NCI-H774 (cell line): ENCODE measurements at places on chromosomes 4 and X.

GRCh38 chr4:48687313-48688051, 92.6 kb downstream of the FRYL start:
- DNase-seq, result no peak

- no peak for DNase-seq
Measured at GRCh38 chrX:115939636-115940160, 230.8 kb upstream of the AGTR2 start.

GRCh38 chrX:125646195-125646594, 326.5 kb downstream of the TEX13C start:
- DNase-seq, result no peak

DNA sequence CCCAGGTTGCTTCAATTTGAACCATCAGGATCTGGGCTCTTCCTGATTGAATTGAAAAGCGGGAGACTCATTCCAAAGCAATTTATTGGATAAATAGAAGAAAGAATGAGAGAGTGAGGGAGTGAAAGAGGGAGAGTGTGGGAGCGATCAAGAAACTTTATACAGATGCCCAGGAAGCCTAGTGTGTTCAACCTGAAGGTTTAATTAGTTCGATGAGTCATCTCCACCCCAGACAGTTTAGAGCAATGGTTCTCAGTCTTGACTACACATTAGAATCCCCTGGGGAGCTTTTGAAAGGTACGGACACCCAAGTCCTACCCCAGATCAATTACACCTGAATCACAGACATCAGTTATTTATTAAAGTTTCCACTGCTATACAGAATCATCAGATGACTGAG, 61.5 kb downstream of the GEMIN8 start:
- DNase-seq, result no peak

- no peak for DNase-seq
Measured at GRCh38 chr4:159238631-159239030, 135.8 kb downstream of the RAPGEF2 start.

- DNase-seq, result no peak
Measured at GRCh38 chrX:17496407-17496806, 121.4 kb downstream of the NHS start.

- no peak for DNase-seq
Measured at GRCh38 chrX:39907964-39908661, 189.6 kb downstream of the BCOR start.

DNA sequence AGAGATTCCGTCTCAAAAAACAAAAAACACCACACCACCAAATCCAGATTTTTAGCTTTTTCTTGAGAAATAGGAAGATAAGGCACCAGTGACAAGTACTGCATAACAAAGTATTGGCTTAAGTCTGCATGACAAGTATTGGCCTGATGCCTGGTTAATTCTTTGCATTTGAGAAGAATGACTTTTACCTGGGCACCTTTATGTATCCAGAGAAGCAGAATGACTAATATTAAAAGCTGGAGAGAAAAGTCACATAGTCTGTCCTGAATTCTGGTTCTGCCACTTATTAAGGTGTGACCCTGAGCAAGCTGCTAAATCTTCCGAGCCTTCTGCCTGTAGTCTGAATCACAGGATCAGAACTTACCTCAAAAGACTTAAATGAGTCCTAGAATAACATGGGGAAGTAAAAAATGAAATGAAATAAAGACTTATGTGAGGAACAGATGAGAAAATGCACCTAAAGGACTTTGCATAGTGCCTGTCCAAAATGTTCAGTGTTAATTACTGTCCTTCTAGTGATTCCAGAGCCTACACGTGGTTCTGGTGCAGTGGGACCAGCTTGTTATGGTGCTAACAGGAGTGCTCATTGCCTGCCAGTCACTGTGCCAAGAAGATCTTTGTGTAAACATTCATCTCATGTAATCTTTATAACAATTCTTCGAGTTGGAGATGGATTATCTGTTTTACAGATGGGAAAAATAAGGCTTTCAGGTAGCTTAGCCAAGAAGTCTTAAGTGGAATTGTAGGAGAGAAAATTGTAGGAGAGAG, 31.6 kb downstream of the UGDH start:
- no peak for DNase-seq

DNA sequence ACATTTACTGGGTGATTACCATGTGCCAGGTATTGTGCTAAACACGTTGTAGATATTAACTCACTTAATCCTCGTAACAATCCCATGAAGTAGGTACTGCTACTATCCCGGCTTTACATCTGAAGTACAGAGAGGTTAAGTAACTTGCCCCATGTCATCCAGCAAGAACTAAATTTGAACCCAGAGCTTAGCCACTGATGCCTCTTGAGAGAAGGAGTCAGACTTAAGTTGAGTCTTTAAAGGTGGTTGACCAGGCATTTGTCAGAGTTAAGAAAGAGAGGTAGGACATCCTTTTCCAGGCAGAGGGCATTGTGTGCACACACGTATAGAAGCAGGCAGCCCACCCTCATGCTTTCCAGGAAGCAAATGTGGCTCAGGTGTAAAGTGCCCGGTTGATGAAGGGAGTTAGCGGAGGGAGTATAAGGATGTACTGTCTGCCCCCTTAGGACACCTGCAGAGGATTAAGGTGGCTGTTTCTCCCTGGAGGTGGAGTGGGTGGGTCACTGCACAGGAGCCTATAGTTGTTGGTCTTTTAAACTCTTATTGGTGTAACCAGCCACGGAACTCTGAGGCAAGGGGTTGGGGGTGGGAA, 335 bp upstream of the CD38 start:
- DNase-seq, result no peak

- DNase-seq, result no peak
Measured at GRCh38 chr4:155072417-155072816, 136.0 kb upstream of the NPY2R start.

- no peak for DNase-seq
Measured at GRCh38 chrX:112670977-112671376, 8.8 kb downstream of the LHFPL1 start.

GRCh38 chr4:147825451-147826287, 93.8 kb downstream of the ARHGAP10 start:
- no peak for DNase-seq

GRCh38 chr4:56026596-56026995, 77.9 kb downstream of the CEP135 start:
- DNase-seq, result no peak

DNA sequence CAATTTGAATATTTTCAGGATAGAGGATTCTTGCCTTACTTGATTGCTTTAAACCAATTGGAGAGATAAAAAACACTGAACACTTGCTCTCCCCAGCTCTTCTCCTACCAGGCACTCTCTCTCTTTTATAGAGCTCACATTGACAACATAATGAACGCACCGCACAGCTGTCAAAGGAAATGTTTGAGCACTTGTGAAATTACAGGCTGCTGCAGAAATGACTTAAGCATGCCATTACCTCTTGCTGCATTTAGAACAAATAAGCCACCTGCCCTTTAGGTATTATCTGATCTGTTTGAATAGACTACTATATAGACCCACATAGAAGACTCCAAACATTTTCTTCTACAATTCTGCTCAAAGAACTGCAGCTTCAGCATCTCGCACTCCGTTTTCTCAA, 227.7 kb downstream of the C4orf33 start:
- peak; percentile 30 for DNase-seq

- no peak for DNase-seq
Measured at GRCh38 chr4:11299016-11299415, 129.7 kb downstream of the HS3ST1 start.

- no peak for DNase-seq
Measured at GRCh38 chr4:84529169-84529751, 30.2 kb upstream of the NKX6-1 start.

- DNase-seq, result no peak
Measured at GRCh38 chrX:16114611-16115010, 8.8 kb upstream of the GRPR start.

GRCh38 chrX:40172401-40173142, 74.8 kb upstream of the BCOR start:
- DNase-seq, result no peak

- no peak for DNase-seq
Measured at GRCh38 chr4:119725688-119726330, 97.2 kb upstream of the PDE5A start.

GRCh38 chr4:25809996-25810395, 52.8 kb downstream of the SEL1L3 start:
- no peak for DNase-seq

- no peak for DNase-seq
Measured at GRCh38 chr4:2763511-2763967, 7.4 kb upstream of the TNIP2 start.
